ENCODE measurements at places on chromosomes 2 and 18. TPM values are rescaled to one million over a fixed set of nuclear protein-coding genes. Genes with fewer than 3 reads are reported as not detected.

The CTLA4 gene
- total RNA-seq = not detected

The SP140L gene
- 19.3 TPM for total RNA-seq

The IL18RAP gene
- not detected for total RNA-seq

The SMC6 gene
- 62.4 TPM for total RNA-seq

The PARD3B gene
- total RNA-seq = not detected

The ANKRD62 gene
- total RNA-seq = 7.3 TPM

The KANSL3 gene
- 63.3 TPM for total RNA-seq

The TNFRSF11A gene
- total RNA-seq = not detected

The CCL20 gene
- total RNA-seq = not detected

The RTP5 gene
- total RNA-seq = not detected

The PDE11A gene
- not detected for total RNA-seq

The CDKL4 gene
- not detected for total RNA-seq

The SCN1A gene
- total RNA-seq = not detected

The RPRD1A gene
- 42.2 TPM for total RNA-seq

The LOXL3 gene
- total RNA-seq = 0.79 TPM

The DES gene
- not detected for total RNA-seq

The STEAP3 gene
- total RNA-seq = not detected
